Muscle of leg (tissue), 16 donors: ENCODE measurements at places on chromosomes 1 and 21.

DNA sequence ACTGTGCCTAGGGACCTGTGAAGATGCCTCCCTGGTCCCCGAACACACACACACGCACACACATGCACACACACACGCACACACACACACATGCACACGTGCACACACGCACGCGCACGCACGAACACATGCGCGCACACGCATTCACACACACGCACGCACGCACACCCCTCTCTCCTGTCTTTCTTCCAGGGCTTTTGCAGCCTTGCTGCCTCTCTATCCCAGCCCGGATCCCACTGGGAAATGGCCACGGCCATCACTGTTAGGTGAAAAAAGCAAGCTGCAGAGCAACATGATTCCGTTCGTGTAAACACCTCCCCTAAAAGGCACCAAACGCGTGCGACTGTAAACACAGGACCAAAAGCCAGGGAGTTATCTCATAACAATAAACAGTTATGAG is 39.7 kb downstream of the NKAIN1 start:
- H3K27me3 ChIP-seq: no peaks in the 10 kb centered on the region
- H3K36me3 ChIP-seq: no peaks in the 10 kb centered on the region
- H3K4me3 ChIP-seq: no peak overlapping the region
- H3K4me1 ChIP-seq: no peaks in the 10 kb centered on the region

GRCh38 chr1:180277476-180278193 is 47.6 kb downstream of the LHX4 start:
- H3K27ac ChIP-seq: no peak overlapping the region
- no peak for DNase-seq
- no peaks in the 10 kb centered on the region for H3K27me3 ChIP-seq
- no peak overlapping the region for H3K4me3 ChIP-seq
- H3K4me1 ChIP-seq: peaks cover 7% of the 10 kb centered on the region

- no peaks in the 10 kb centered on the region for H3K27me3 ChIP-seq
- H3K4me3 ChIP-seq: no peak overlapping the region
- H3K4me1 ChIP-seq: no peaks in the 10 kb centered on the region
- no peak for DNase-seq
These were observed 76.5 kb upstream of the TSPAN2 start for GRCh38 chr1:115165776-115166175.

- no peak overlapping the region for H3K27ac ChIP-seq
- H3K36me3 ChIP-seq: no peaks in the 10 kb centered on the region
- no peaks in the 10 kb centered on the region for H3K27me3 ChIP-seq
- H3K4me1 ChIP-seq: peaks cover 5% of the 10 kb centered on the region
- no peak overlapping the region for H3K4me3 ChIP-seq
These were observed 60.1 kb upstream of the GCLM start for GRCh38 chr1:93969371-93969770.

DNA sequence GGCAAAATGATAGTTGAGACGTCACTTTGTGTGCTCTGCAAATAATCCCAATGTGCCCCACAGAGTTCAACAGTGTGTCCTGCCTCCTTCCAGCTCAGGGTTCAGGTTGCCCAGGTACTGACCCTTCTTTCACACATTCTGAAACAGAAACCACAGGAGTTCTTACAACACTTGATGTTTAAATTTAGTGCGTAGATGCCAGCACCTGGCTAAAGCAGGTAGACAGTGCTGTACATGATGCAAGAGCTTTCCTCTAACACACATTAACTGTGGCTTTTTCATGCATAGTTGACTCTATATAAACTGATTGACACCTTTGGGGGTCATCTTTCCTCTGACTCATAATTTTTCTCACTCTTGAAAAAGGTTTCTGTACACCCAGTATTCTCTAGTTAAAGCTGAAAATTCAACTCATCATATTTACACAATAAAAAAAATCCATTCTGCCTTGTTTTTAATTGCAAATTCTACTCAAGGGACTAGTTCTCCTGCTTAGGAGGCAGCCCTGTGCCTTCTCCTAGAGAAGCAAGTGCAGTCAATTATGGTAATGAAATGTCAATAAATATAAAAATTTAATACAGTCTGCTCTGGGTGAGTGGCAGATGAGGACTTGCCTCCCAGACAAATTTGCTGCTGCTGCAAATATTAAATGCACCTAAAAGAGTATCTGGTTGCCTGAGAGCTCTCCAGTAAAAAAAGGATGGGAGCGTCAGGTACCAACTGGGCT is 91.4 kb downstream of the NR5A2 start:
- no peaks in the 10 kb centered on the region for H3K4me1 ChIP-seq
- H3K27ac ChIP-seq: no peak overlapping the region
- no peaks in the 10 kb centered on the region for H3K36me3 ChIP-seq
- no peak overlapping the region for H3K4me3 ChIP-seq
- no peaks in the 10 kb centered on the region for H3K27me3 ChIP-seq

GRCh38 chr1:50735443-50735842 is 224.6 kb downstream of the FAF1 start:
- H3K27me3 ChIP-seq: no peaks in the 10 kb centered on the region
- DNase-seq: peak; percentile 14
- H3K4me3 ChIP-seq: no peak overlapping the region
